ENCODE measurements at places on chromosomes 7 and 10.

GRCh38 chr10:24983946-24984345 lies 31.5 kb upstream of the PRTFDC1 start:
- DNase-seq, result no peak

GRCh38 chr7:39606352-39606751 lies 17.0 kb upstream of the RALA start:
- no peak for DNase-seq

GRCh38 chr7:74173074-74173473 lies 1.1 kb upstream of the EIF4H start:
- no peak for DNase-seq

GRCh38 chr7:2567679-2568278 lies 9.0 kb downstream of the IQCE start:
- peak; percentile 32 for DNase-seq

GRCh38 chr10:71531485-71532446 lies 135.0 kb downstream of the CDH23 start:
- no peak for DNase-seq

- DNase-seq, result no peak
Measured at GRCh38 chr7:55457801-55458200, 92.7 kb downstream of the LANCL2 start.

- DNase-seq, result no peak
Measured at GRCh38 chr7:107998660-107999480, 4.1 kb downstream of the LAMB1 start.

DNA sequence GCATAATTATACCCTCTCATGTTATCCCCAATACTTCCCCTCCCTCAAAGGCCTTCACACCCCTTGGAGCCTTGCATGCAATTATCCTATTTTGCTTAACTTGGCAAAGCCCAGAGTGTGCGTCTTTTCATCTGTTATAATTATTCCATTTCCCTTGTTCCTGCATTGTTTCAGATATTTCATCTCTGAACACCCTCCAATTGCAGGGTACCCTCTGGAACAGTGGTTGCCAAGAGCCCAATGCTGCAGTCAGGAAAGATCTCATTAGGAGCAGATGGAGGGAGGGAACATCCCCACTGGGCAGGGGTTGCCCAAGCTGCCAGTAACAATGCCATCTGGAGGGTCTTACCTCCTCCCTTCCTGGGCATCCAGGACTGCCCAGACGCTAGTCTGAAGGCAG lies 18.4 kb upstream of the GOLGA7B start:
- no peak for DNase-seq

DNA sequence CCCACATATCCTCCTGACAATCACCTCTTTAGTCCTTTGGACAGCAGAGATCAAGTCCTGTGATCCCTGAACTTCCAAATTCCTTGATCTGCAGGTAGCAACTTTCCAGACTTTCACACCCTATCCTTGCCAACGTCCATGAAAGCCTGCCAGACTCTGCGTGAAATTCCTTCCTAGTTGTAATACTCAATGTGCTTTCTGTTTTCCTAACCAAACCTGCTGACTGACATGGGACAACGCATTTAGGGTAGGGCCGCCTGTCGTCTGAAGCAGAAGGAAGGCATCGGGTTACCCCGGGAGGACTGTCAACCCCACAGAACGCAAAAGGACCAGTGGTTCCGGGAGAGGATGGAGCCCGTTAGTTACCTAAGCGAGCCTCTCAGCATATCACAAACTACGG lies 23.9 kb downstream of the ITGA8 start:
- no peak for DNase-seq

DNA sequence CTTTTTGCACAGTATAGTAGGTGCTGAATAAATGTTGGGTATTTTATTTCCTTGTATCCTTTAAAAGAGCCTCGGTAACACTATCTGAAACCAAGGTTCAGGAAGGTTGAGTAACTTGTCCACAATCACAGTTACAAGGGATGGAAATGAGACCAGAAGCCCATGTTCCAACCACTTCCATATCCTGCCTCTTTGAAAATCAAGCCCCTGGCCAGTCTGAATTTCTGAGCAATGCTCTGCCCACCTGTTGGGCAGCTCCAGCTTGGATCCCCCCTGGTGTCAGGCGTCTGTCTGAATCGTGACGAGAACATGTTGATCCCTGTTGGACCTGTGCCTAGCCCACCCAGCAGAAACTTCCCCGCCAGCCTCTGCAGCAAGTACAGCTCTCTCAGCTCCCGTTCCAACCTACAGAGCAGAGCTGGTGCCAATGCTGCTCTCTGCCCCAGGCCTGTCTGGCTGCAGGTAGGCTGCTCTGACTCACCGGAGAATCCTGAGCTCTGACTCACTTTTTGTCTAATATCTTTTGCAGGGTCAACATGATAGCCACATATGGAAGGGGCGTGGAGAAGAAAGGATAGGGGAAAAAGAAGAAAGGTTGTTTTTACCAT lies 595.5 kb downstream of the INHBA start:
- DNase-seq, result no peak

DNA sequence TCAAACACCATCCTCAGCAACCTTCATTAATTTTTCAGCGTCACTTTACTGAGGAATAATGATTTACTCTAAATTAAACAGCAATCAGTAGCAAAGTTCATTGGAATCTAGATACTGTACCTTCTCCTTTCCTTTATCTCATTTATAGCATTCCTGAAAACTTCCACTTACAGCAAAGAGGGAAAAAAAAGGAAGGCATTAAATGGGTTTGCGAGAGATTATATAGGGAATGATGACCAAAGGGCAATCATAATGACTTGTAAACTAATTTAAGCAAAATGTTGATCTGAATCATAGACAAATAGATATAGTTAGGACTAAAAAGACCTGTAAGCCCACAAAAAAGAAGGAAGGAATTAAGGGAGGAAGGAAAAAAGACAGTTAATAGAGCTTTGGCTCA lies 42.0 kb downstream of the IPMK start:
- no peak for DNase-seq
